ENCODE measurements at places on chromosomes 2 and 18.

DNA sequence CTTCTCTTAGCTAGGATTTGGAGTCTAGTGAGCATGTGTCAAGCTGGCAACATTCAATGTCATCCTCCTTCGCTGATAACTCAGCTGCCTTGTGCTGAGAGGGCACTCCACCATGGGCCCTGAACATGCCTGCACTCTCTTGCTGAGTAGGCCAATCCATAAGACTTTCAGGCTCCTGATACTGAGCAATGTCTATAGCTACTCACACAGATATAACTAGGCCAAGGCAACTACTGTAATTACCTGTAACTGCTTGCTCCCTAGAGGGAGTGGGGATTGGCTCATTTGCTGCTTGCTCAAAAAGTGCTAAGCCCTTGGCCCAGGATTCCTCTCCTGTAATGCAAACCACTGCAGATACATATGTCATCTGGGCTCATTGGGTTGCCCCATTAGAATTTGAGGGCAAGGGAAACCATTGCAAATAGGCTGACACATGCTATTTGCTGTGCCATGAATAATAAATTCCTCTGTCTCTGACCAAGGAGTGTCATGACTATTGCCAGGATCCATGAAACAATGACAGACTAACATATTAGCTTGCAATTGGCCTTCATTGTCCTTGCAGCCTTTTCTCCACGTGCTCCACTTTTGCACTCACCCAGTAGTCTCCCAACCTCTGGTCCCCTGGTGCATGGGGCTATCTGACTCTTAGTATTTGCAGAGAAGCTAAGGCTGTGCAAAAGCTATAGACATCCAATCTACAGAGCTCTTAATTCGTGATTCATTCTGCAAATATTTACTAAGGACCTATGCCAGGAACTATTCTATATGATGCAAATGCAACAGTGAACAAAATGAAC is 36.9 kb upstream of the BMPR2 start:
- H3K4me1 ChIP-seq = no peaks in the 10 kb centered on the region
- DNase-seq = no peak
- no peak overlapping the region for H3K27ac ChIP-seq

- H3K27me3 ChIP-seq = no peaks in the 10 kb centered on the region
- no peaks in the 10 kb centered on the region for H3K4me1 ChIP-seq
- H3K36me3 ChIP-seq = no peaks in the 10 kb centered on the region
Measured at GRCh38 chr2:109372171-109372568, 241.6 kb downstream of the SEPTIN10 start.

- H3K4me3 ChIP-seq = no peak overlapping the region
- no peak for DNase-seq
- H3K27ac ChIP-seq = no peak overlapping the region
- no peaks in the 10 kb centered on the region for H3K36me3 ChIP-seq
- H3K27me3 ChIP-seq = no peaks in the 10 kb centered on the region
Measured at GRCh38 chr18:24456549-24456948, 3.9 kb upstream of the HRH4 start.

GRCh38 chr2:27765621-27766286 is 5.8 kb upstream of the MRPL33 start:
- no peaks in the 10 kb centered on the region for H3K27me3 ChIP-seq
- H3K4me1 ChIP-seq = no peaks in the 10 kb centered on the region
- H3K36me3 ChIP-seq = no peaks in the 10 kb centered on the region

DNA sequence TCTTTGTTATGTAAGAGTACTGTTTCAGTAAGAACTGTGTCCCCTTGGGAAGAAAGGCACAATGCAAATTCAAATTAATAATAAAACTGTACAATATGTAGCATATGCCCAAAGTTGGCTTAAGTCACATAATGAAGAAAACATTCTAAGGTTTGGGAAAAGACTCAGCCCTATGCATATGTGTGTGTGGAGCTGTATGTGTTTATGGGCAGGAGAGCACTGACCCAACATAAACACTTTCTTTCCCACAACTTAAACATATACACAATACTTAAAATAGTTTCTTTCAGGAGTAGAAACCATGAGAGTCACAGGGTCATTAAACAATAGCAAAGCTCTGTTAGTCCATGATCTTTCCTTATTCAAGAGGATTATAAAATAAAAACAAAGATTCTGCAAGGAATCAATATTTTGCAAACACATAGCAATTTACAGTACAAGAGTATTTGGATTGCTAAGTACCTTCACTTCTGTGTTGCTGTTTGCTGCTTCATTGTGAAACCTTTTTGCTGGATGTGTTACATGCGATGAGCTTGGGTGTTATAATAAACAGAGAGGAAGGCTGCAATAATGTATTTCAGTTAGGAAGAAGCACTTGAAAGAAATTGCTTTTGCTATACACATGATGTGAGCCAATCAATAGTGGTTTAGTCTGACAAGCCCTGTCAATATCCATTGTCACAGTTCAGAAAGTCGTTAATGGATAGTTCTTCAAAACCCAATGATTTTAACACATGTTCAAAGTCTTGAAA is 347.3 kb downstream of the ARHGAP15 start:
- no peaks in the 10 kb centered on the region for H3K27me3 ChIP-seq
- H3K4me1 ChIP-seq = peaks cover 31% of the 10 kb centered on the region
- no peak overlapping the region for H3K27ac ChIP-seq
- DNase-seq = no peak
- no peak overlapping the region for H3K4me3 ChIP-seq

- H3K4me1 ChIP-seq = no peaks in the 10 kb centered on the region
- DNase-seq = no peak
- no peak overlapping the region for H3K27ac ChIP-seq
- H3K4me3 ChIP-seq = no peak overlapping the region
- no peaks in the 10 kb centered on the region for H3K36me3 ChIP-seq
Measured at GRCh38 chr2:160232905-160233475, 32.9 kb upstream of the ITGB6 start.

GRCh38 chr2:179049546-179050311 is at the start of gene CCDC141:
Gene CCDC141, minus strand, starts transcription at chr2:179050137. Its CDS starts 196 bp downstream, at chr2:179049941.
- H3K27ac ChIP-seq = no peak within 1 kb of the TSS
- peaks cover 46% of the 10 kb centered on the region for H3K4me1 ChIP-seq
- H3K4me3 ChIP-seq = no peak within 1 kb of the TSS
- H3K27me3 ChIP-seq = no peaks in the 10 kb centered on the region
- H3K36me3 ChIP-seq = no peaks in the 10 kb centered on the region

DNA sequence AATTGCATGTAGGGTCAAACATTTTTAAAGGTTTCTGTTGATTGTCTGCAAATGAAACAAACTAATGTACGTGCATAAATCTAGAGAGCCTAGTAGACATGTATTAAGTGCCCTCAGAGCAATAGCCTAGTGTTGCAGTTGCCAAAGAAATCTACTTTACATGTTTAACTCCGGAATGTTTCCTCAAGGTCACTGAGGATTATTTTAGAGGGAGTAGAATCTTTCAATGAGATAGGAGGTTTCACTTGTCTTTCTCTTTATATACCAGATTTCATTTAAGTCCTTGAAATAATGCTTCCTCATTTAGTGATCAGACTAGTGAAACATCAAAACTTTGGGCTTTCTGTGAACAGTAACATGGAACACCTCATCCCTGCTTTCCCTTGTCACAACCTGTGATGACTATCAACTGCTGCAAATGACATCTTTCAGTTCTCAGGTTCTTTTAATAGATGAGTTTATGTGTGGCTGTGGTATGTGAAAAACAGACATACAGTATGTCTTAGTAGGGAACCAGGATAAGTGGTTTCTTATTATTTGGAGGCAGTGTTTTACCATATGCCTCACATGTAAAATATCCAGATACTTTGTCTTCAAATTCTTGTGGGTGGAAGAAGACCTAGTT is 5.5 kb downstream of the UBE2E3 start:
- H3K4me3 ChIP-seq = no peak overlapping the region
- H3K27me3 ChIP-seq = no peaks in the 10 kb centered on the region
- H3K36me3 ChIP-seq = no peaks in the 10 kb centered on the region

GRCh38 chr2:46570396-46570795 is 91.0 kb downstream of the TMEM247 start:
- no peak overlapping the region for H3K27ac ChIP-seq
- DNase-seq = no peak
- H3K4me1 ChIP-seq = no peaks in the 10 kb centered on the region
- no peaks in the 10 kb centered on the region for H3K36me3 ChIP-seq
- no peak overlapping the region for H3K4me3 ChIP-seq
- no peaks in the 10 kb centered on the region for H3K27me3 ChIP-seq
